Brain (organoid and tissue), 16 donors: ENCODE measurements at places on chromosomes 16 and 17. TPM values are rescaled to one million over a fixed set of nuclear protein-coding genes. Genes with fewer than 3 reads are reported as not detected.

DNA sequence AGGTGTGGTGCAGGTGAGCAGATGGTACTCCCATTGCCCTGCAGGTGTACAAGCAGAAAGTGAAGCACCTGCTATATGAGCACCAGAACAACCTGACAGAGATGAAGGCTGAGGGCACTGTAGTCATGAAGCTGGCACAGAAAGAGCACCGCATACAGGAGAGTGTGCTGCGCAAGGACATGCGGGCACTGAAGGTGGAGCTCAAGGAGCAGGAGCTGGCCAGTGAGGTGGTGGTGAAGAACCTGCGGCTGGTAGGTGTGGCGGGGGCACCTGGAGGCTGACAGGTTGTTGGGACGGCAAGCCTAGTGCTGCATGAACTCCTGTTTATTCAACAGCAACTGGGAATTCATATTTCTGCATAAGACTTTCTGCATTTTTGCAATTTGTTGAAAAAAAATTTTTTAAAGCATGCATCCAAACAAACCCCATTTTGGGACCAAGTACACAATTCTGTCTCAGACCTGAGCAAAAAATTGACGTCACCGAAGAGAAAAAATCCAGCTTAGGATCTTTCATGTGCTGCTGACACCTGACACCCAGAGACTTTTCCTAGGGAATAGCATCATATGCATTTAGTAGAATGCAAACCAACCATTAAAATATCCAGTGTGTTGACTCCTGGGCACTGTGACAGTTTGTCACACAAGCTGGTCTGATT is 13.5 kb upstream of the DBNDD1 start:
- no peak for DNase-seq

DNA sequence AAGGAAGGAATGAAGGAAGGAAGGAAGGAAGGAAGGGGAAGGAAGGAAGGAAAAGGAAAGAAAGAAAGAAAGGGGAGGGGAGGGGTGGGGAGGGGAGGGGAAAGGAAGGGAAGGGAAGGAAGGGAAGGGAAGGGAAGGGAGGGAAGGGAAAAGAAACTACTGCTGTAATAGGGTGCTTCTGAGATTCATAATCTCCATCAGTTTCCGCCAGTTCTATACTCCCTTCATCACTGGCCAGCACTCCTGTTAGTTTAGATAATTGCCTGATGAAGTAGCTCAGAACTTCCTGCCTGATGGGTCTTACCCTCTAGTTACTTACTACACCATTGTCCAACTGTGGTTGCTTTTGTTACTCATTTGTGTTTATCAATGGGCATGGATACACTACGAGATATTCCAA is 2.0 kb upstream of the KRTAP9-6 start:
- no peak for DNase-seq

- no peak for DNase-seq
Observed at GRCh38 chr17:19613979-19614378, 34.6 kb upstream of the ALDH3A2 start.

LLGL2 gene
- 22.1 TPM for polyA plus RNA-seq

DNA sequence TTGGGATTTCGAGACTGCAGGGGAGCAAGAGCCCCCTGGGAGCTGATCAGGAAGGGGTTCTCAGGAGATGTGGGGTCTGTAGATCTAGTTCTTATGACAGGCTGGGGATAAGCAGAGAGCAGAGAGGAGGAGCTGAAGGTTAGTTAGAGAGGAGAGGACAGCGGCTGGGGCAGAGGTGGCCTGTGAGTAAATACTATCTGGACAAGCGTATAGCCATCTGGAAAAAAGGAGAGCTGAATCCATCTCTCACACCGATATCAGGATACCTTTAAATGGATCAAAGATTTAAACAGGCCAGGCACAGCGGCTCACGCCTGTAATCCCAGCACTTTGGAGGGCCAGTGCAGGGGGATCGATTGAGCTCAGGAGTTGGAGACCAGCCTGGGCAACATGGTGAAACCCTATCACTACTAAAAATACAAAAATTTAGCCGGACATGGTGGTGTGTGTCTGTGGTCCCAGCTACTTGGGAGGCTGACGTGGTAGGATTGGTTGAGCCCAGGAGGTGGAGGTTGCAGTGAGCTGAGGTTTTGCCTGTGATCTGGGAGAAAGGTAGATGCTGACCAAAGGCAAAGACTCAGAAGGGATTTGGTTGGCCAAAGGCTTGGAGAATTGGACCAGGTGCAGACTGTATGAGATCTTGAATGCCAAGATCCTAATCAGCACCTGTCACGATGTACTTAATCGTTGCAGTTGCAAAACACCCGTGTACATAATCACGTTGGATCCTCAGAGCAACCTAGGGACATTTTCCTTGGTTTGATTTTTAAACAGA is 18.9 kb upstream of the SLC25A19 start:
- DNase-seq: no peak

CCDC200 gene
- polyA plus RNA-seq: not detected

DNA sequence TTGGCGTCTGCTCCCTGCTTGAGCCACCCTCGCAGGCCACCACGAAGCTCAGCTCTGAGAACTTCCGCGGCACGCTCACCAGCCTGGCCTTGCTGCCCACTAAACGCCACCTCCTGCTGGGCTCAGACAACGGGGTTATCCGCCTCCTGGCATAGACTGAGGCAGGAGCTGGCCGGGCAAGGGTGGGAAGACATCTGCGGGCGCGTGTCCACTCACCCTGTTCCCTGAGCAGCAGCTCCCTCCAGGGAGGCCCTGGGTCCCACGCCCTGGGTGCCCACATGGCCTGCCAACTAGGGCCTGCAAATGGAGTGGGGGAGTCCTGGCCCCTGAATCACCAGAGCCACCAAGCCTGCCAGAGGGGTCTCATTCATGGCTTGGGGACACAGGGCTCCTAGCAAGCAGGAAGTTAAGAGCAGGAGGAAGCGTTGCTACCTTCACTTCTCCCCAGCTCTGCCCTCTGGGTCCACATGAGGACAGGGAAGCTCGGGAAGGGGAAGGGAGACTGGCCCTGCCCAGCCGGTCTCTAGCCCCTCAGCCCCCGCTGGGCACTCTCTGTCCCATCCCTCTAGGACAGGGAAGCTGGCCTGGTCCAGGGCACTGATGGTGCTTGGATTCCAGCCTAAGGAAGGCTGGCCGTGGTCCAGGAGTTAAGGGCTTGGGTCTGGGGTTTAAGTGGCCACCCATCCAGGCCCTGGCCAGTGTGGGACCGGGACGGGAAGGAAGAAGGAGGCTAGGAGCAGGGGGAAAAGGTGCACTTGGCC is 5.0 kb upstream of the SERPINF2 start:
- no peak for DNase-seq

DNA sequence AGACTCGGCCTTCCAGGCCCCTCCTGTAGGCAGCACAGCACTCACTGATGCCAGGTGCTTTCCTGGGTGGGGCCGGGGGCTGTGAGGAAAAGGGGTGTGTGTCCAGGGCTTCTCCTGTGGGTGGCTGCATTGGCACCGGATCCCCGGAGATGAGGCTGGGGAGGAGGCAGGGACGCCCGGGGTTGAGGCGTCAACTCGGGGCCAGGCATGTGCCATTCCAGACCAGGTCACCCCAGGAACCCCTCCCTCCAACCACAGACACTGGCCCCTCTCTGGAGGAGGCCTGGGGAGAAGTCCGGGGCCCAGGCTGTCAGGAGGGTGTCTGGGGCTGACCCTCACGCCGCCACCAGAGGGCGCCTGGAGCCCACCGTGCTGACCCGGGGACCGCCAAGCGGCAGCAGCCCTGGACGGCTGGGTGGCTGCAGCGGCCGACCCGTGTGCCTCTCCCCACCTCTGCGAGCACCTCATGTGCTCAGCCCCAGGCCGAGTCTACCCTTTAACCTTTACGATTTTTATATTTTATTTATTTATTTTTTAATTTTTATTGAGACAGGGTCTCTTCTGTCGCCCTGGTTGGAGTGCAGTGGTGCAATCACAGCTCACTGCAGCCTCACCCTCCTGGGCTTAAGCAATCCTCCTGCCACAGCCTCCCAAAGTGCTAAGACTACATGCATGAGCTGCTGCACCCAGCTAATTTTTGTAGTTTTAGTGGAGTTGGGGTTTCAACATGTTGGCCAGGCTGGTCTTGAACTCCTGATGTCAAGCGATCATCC is 3.2 kb upstream of the METRN start:
- peak; percentile 78 for DNase-seq

- DNase-seq: no peak
Observed at GRCh38 chr17:68710035-68710780, 109.0 kb upstream of the FAM20A start.

- DNase-seq: no peak
Observed at GRCh38 chr17:1577583-1578013, 15.0 kb upstream of the PITPNA start.

GRCh38 chr17:82668631-82669099 is 20.4 kb upstream of the WDR45B start:
- DNase-seq: peak; percentile 15

- no peak for DNase-seq
Observed at GRCh38 chr17:81825841-81826466, 7.1 kb downstream of the MCRIP1 start.

RBL2 gene
- polyA plus RNA-seq: 27.1 TPM

CLEC18B gene
- polyA plus RNA-seq: 4.3 TPM

DNA sequence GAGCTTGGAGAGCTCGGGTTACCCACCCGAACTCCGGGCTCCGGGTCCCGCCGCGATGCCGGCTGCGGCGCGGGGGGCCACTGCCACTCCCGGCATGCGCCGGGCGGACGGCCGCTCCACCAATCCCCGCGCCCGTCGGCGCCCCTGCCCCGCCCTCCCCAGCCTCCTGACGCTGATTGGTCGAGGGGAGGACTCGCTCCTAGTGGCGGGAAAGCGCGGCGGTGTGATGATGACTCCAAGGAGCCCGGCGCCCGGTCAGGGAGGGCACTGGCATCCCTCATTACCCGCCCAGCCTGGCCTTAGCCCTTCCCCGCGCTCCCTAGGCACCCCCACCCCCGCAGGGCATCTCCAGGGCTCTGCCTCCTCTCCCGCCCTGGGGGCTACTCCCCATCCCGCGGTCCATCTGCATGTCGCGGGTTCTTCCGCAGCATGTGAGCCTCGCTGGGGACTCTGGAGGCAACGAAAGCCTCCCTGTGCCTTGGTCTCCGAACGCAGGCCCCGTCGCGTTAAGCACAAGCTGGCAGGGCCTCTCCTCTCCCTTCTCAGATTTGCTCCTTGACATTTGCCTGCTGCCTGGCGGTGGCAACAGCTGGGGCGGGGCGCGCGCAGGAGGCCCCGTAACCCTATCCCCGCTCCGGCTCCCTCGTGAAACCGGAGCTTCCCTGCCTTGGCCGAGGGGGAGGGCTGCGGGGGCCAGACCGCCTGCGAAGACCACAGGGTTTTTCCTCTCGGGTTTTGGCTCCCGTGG is 1.7 kb downstream of the ATP2A1 start:
- peak; percentile 95 for DNase-seq

GRCh38 chr16:4780235-4780634 is 7.9 kb downstream of the SEPTIN12 start:
- no peak for DNase-seq

- no peak for DNase-seq
Observed at GRCh38 chr16:81505011-81505661, 60.5 kb downstream of the CMIP start.

DNA sequence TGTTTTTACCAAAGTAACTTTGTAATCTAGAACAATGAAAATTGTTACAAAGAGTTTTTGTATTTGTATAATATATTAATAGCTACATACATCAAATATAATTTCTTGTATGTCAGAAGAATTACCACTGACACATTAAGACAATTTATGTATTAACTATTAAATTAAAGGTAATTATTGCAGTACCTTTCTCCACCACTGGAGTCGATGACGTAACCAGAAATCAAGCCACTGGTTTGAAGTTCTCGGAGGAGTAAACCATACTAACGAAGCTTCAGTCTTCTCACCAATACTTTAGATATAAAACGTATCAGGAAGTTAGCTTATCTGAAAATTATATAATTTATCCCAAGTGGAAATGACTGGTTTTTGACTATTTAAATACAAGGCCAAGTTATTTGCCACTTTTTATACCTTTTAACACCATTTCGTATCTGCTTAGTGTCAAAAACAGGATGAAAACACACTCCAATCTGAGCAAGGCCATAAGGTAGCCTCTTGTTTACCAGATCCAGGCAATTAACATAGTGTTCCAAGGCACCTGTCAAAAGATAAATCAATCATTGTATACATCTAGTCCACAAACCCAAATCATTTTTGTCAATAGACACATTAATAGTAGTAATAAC is 4.3 kb downstream of the POLG2 start:
- no peak for DNase-seq
